Activated CD4-positive, alpha-beta memory T cell treated with anti-CD3 and anti-CD28 coated beads, Interleukin-2, amount 10 ng/mL, durations not matched to agents 7 days and 5 days (primary cell): ENCODE measurements at places on chromosomes 5 and 9. TPM values are rescaled to one million over a fixed set of nuclear protein-coding genes. Genes with fewer than 3 reads are reported as not detected.

DNA sequence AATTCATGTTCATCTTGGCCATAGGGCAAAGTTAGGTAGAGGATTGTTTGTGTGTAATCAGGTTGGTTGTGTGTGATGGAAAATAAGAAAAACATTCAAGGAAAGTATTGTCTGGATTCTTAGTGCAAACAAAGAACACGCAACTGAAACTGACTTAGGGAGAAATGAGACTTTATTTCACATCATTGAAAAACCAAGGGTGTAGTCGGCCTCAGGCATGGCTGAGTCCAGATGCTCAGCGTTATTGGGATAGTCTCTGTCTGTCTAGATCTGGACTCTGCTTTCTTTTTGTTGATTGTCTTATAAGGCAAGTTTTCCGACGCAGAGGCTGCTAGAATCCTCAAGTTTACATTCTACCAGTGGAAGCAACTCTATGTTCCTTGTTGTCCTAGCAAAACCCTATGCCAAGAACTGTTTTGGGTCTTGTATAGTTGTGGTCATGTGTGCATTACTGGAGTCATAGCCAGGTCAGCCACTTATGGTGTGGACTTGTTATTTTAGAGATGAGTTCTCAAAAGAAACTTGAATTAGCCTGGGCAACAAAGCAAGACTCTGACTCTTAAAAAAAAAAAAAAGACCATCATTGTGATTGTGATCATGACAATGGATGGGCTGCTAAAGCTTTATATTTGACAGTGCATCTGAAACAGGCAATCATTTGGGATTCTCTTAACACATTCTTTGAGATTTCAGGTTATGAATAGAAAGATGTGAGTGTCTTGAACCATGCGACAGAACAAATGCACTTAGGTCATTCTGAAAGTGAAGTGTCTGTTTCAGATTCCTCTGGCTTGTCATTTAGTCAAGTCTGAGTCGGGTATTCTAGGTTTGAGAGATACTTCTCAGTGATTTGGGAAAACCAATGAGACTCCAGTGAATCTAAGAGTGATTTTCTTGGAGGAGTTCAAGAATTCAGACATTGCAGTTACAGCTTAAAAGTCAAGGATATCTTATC, 82.6 kb downstream of the DOCK2 start:
- DNase-seq = no peak
- H3K27ac ChIP-seq = no peak overlapping the region
- H3K4me1 ChIP-seq = peaks cover 9% of the 10 kb centered on the region
- H3K36me3 ChIP-seq = peaks cover 95% of the 10 kb centered on the region

DNA sequence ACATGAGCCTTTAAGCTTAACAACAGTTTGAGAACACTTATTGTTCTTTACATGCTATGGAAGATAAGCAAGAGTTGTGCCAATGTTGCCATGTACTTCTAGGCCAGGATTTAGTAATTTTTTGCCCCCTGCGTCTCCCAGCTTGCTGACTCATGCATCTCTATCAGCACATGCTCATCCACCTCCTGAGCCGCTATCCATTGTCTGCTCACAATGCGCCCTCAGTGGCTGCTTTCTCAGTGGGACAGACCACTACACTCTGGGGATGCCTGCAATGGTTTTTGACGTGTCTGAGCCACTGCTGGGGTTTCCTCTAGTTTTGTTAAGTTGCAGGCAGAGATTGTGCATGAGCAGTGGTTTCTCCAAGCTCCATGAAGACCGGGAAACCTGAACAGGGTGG, 50.9 kb upstream of the PHF2 start:
- H3K36me3 ChIP-seq = peaks cover 67% of the 10 kb centered on the region
- no peak overlapping the region for H3K4me3 ChIP-seq
- peaks cover 7% of the 10 kb centered on the region for H3K4me1 ChIP-seq
- H3K27me3 ChIP-seq = no peaks in the 10 kb centered on the region

The POC5 gene
- 21.5 TPM for total RNA-seq

DNA sequence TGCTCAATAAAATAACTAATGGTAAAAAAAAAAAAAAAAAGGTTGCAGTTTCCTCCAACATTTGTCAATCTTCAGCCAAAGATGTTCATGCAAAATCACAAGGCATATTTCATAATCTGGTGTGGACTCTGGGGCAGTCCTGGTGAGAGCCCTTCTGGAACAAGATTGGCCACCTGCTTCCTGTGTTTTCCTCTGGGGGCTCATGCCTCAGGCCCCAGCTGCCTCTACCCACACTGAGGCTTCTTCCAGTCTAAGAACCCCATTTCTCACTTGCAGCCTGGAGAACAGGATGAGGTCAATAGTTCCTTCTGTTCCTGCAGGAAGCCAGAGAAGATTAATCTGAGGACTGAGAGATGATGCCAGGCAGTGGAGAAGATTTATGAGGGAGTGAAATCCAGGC, 492.6 kb upstream of the BRINP1 start:
- no peak overlapping the region for H3K4me3 ChIP-seq
- DNase-seq = no peak
- no peaks in the 10 kb centered on the region for H3K4me1 ChIP-seq
- no peak overlapping the region for H3K27ac ChIP-seq

DNA sequence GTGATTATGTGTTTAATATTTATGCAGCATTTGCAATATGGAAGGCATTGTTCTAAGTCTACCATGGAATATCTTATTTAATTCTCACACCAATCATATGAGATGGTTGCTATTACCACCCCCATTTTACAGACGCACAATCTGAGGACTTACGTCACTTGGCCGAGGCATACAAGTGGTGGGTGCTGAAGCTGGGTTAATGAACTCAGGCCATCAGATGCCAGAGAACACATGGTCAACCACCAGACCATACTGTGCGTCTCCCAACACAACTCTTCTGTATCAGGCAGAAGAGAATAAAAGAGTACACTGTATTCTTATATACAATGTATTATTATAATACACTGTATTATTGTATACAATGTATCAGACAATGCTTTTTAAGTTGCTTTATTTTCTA, 59.5 kb downstream of the ZNF366 start:
- H3K27ac ChIP-seq = no peak overlapping the region
- no peak overlapping the region for H3K4me3 ChIP-seq
- H3K27me3 ChIP-seq = peaks cover 3% of the 10 kb centered on the region
- H3K36me3 ChIP-seq = no peaks in the 10 kb centered on the region

DNA sequence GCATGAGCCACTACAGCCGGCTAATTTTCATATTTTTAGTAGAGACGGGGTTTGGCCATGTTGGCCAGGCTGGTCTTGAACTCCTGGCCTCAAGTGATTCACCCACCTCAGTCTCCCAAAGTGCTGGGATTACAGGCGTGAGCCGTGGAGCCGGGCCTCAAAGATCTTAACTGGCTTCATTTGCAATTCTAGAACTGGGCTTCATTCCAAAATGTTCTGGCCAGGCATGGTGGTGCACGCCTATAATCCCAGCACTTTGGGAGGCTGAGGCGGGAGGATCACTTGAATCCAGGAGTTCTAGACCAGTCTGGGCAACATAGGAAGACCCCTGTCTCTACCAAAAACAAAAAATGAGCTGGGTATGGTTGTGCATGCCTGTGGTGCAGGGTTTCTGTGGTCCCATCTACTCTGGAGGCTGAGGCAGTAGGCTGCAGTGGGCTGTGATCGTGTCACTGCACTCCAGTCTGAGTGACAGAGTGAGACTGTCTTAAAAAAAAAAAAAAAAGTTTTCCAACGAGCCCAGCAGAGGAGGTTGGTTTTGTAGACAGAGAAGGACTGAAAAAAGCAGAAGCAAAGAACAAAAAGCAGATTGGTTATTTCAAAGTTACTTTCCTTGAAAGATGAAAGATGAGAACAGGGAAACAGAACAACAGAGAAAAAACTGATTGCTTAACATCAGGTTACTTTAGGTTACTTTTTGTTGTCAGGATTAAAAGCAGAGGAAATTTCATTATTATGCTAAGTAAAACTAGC, 78.2 kb downstream of the ANKRD55 start:
- H3K36me3 ChIP-seq = peaks cover 6% of the 10 kb centered on the region
- peaks cover 69% of the 10 kb centered on the region for H3K4me1 ChIP-seq
- H3K27me3 ChIP-seq = no peaks in the 10 kb centered on the region
- H3K27ac ChIP-seq = peak overlapping the region; percentile 71
- no peak overlapping the region for H3K4me3 ChIP-seq
- no peak for DNase-seq

DNA sequence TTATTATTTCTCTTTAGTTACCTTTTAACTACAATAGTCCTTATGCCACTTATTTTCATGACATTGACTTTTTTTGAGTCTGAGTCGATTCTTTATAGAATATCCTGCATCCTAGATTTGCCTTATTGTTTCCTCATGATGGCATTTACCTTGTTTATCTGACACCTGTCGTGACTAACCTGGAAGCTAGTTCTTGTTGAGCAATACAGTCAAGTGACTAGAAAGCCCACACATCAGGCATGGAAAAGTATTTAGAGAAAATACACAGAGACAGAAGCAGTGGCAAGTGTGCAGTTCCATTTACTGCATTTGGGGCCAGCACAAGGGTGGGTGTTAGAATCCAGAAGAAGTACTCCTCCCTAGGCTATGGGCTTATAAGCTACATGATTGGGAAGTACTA, 97.8 kb downstream of the ERMP1 start:
- H3K36me3 ChIP-seq = peaks cover 31% of the 10 kb centered on the region
- H3K4me3 ChIP-seq = no peak overlapping the region
- H3K27ac ChIP-seq = no peak overlapping the region

The FBXL7 gene
- total RNA-seq = not detected

DNA sequence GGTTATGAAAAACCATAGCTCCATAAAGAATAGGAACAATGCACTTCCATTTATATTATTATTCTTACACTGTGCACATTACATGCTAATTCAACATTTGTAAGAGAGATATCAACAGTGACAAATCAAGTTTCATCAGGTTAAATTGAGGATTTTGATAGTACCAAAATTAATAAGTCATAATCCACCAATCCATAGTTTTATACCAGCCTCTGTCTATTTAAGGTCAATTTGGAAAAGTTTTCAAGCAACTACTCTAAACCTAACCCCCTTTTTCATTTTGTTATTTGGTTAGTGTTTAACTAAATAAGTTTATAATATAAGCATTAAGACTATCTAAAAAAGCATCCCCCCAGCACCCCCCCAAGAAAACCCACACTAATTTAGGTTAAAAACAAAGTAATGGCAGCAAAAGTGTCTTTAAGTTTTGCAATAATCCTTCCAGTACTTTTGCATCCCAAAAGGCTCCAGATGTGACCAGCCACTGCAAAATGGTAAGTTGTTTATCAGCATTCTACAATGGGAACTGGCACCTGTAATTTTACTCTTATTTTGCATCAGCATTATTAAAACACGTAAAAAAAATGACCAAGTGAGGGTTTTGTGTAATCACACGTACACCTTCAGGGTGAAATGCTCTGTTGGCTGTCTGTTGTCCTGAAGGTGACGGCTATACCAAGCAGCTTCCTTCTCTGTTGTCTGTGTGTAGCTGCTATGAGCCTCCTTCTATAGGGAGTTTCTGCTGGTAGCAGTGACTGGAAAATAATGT, 36.8 kb upstream of the SSBP2 start:
- no peak for DNase-seq
- H3K36me3 ChIP-seq = no peaks in the 10 kb centered on the region
- H3K4me1 ChIP-seq = no peaks in the 10 kb centered on the region
- H3K27ac ChIP-seq = no peak overlapping the region
- no peaks in the 10 kb centered on the region for H3K27me3 ChIP-seq

The HACD4 gene
- 15.6 TPM for total RNA-seq

- H3K36me3 ChIP-seq = no peaks in the 10 kb centered on the region
- no peak overlapping the region for H3K4me3 ChIP-seq
- no peak overlapping the region for H3K27ac ChIP-seq
These were observed 59.0 kb upstream of the RETREG1 start for GRCh38 chr5:16675806-16676205.

- no peak overlapping the region for H3K4me3 ChIP-seq
- H3K27me3 ChIP-seq = no peaks in the 10 kb centered on the region
- no peak overlapping the region for H3K27ac ChIP-seq
- H3K4me1 ChIP-seq = no peaks in the 10 kb centered on the region
- no peak for DNase-seq
- H3K36me3 ChIP-seq = no peaks in the 10 kb centered on the region
These were observed 243.3 kb upstream of the PDE4D start for GRCh38 chr5:60136841-60137240.

DNA sequence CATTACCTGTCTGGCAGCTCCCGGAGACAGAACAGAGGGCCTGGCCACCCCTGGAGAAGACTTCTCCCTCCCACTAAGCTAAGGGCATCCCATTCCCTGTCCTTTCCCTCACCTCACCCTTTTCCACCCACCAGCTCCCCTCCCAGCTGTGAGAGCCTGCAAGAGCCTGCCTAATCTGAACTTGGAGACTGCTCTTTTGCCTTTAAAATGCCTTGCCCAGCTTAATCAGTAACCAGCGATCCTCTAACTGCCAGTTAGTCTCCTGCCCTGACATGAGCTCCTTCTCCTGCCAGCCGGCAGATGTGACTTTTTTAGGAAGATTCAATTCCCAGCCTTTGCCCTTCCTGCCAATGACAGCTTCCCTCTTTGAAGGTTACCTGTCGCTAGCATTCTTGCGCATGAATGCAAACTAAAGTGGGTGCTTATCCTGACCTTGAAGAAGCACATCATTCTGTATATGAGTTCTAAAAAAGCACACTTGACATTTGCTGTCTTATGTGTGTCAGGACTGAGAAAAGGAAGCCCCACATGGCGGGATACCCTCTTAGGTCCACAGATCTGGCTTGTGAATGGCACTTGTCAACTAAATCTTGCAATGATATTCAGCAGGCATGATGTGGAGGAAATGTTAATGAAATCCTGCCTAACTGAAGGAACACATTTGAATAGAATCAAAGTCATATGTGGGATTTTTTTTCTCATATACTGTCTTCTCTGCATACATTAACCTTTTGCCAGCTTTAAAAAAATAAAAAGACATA, 411.2 kb upstream of the SLC30A5 start:
- no peaks in the 10 kb centered on the region for H3K4me1 ChIP-seq
- H3K27ac ChIP-seq = no peak overlapping the region
- no peak for DNase-seq
- no peak overlapping the region for H3K4me3 ChIP-seq
- peaks cover 8% of the 10 kb centered on the region for H3K27me3 ChIP-seq
- H3K36me3 ChIP-seq = no peaks in the 10 kb centered on the region

The LCNL1 gene
- total RNA-seq = 1.0 TPM

DNA sequence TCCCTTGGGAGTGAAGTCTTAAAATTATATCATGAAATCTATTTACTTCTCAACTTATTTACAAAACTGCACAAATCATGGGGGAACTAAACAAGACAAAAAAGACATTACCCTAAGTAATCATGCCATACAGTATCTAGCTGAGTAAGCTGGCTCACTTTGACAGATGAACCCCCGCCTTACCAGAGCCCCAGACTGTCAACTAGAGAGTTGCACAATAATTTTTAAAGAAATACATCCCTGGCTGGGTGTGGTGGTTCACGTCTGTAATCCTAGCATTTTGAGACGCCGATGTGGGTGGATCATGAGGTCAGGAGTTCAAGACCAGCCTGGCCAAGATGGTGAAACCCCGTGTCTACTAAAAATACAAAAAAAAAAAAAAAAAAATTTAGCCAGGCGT, 62.3 kb downstream of the LPAR1 start:
- H3K4me3 ChIP-seq = no peak overlapping the region
- no peaks in the 10 kb centered on the region for H3K4me1 ChIP-seq
- DNase-seq = no peak
- no peaks in the 10 kb centered on the region for H3K36me3 ChIP-seq

The CARD9 gene
- 0.55 TPM for total RNA-seq

The POMT1 gene
- 52.5 TPM for total RNA-seq

The CFAP77 gene
- not detected for total RNA-seq

- H3K27ac ChIP-seq = no peak overlapping the region
- no peaks in the 10 kb centered on the region for H3K27me3 ChIP-seq
- H3K36me3 ChIP-seq = peaks cover 13% of the 10 kb centered on the region
- DNase-seq = no peak
These were observed 262.1 kb downstream of the RFX3 start for GRCh38 chr9:3263698-3264097.
